ENCODE measurements at places on chromosomes 7 and 10.

DNA sequence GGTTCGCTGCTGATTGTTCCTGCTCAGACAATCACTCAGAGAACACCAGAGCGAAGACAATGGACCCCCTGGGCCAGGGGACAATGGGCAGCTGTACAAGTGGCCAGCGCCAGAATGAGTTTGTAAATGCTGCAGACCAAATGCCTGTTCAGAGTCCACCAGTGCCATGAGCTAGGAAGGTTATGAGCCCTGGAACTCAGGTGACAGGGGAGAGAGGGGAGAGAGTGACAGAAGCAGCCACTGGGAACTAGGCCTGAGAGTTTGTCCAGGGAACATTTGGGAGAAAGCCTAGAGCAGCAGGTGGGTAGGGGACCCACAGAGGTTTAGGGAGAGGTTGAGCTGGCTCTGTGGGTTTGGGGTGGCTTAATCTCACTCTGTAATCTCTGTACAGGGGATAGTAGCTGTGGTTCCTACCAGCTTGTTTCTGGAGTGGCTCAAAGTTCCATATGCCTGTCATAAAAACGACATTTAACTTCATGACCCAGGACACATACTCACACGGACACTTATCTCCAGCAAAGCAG, 60.4 kb downstream of the C10orf105 start:
- DNase-seq, result no peak

DNA sequence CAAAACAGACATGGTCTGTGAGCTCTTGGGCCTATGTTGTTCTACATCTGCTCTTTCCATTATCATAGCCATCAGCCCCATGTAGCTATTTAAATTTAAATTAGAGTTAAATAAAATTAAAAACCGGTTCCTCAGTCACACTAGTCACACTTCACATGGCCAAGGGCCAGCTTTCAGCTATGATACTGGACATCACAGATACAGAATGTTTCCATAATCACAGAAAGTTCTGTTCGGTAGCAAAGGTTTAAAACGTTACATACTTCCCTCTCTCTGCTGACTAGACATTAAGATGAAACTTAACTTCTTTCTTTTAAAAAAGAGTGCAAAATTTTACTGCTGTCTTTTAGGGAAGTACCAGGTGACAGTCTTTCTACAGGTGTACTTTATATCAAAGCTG, 43.0 kb downstream of the SRPK2 start:
- no peak for DNase-seq

- DNase-seq, result no peak
Measured at GRCh38 chr10:119499677-119500002, 42.9 kb downstream of the RGS10 start.

GRCh38 chr7:130708001-130708400, 21.7 kb upstream of the TSGA13 start:
- DNase-seq, result no peak

- no peak for DNase-seq
Measured at GRCh38 chr7:144386741-144387140, 16.8 kb downstream of the NOBOX start.

GRCh38 chr10:72954596-72955554, at the start of gene PLA2G12B:
Gene PLA2G12B (minus strand): TSS chr10:72954806. CDS start chr10:72954685, 121 bp downstream.
- no peak for DNase-seq

GRCh38 chr10:33152146-33152545, 182.3 kb downstream of the NRP1 start:
- DNase-seq, result no peak

- DNase-seq, result no peak
Measured at GRCh38 chr7:68911754-68912153, 686.5 kb upstream of the AUTS2 start.

GRCh38 chr7:31051598-31052486, at the start of gene ADCYAP1R1:
Gene ADCYAP1R1 (plus strand): TSS chr7:31052308. CDS start chr7:31063265, 10,957 bp downstream.
- no peak for DNase-seq

DNA sequence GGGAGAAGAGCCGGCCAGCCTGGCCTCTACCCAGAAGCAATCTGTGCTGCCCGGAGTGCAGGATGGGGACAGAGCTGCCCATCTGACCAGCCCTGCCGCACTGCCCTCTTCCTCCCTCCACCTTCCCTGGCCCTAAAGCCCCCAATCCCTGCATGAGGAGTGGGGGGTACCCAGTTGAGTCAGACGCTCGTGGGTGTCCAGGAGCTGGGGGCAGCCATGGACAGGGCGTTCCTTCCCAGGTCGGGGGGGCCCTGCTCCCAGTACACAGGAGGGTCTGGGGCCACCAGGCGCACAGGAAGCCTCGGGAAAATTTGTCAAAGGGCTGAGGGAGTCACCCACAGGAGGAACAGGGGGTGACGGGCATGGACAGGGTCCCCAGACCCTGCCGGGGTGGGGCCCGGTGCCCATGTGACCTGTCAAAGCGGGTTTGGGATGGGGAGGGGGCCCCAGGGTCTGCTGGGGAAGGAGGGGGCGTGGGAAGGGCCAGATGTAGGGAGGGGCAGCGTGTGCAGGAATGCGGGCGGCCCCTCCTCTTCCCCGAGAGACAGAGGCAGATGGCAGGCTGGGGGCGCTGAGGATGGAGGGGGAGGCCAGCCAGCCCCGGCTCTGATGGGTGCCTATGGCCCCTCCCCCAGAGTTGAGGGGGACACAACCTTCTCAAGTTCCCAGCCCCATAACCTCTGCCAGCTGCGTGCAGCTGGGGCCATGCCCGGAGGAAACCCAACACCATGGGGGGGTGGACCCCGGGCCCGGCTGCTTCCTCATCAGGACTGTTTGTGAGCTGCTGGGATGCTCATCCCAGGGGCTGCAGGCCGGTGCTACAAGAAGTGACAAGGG, 21.5 kb upstream of the GRIFIN start:
- no peak for DNase-seq

- no peak for DNase-seq
Measured at GRCh38 chr10:84197643-84198042, 3.3 kb downstream of the CDHR1 start.

DNA sequence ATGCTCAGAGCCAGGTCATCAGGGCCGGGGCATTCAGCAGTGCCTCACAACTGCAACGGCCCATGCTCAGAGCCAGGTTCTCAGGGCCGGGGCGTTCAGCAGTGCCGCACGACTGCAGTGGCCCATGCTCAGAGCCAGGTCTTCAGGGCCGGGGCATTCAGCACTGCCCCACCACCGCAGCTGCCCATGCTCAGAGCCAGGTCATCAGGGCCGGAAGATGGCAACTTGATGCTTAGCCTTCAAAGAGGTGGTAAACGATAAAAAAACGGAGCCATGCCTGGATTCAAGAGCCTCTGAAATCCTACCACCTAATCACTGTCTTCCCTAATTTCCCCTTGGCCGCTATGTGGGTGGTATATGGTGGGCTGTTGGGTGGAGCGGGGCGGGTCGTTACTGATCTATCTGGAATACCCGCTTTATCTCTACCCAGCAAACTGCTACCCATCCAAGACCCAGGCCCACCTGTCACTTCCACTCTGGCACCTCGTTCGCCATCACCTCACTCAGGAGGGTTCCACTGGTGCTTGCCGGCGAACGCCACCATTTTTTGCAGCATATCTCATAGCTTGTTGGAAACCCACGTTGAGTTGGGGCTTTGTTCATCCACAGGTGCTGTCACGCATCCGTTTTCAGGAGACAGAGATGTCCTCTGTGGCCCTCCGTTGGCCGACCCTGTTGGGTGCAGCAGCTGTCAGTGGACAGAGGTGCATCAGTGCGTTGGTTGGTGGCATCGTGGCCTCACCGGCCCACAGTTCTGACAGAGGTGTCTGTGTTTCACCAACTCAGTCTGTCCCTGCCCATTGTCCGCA, 221.1 kb downstream of the EBF3 start:
- DNase-seq, result no peak

DNA sequence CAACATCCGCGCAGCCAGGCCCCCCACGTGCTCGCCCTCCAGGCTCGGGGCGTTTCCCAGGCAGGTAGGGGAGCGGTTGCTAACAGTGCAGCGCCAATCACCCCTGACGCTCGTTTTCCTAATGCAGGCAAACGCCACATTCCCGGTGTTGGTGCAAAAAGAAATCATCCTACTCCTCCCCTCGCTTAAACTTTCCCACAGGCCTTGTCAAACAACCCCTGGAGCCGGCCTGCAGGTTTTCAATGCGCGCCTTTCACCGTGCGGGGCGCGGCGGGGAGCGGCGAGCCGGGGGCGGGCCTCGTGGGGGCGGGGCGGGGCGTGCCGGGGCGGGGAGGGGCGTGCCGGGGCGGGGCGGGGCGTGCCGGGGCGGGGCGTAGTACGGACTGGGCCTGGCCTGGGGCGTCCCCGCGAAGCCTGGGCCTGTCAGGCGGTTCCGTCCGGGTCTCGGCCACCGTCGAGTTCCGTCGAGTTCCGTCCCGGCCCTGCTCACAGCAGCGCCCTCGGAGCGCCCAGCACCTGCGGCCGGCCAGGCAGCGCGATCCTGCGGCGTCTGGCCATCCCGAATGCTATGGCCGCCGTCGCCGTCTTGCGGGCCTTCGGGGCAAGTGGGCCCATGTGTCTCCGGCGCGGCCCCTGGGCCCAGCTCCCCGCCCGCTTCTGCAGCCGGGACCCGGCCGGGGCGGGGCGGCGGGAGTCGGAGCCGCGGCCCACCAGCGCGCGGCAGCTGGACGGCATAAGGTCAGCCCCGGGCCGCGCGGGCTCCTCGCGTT, at the start of gene ECHDC3:
ECHDC3 (plus strand) TSS at position 374 of the 770 bp plus-strand sequence; CDS start at position 569, 195 bp downstream.
- peak; percentile 86 for DNase-seq

Data from T47D (cell line).